Stimulated activated CD8-positive, alpha-beta memory T cell treated with anti-CD3 and anti-CD28 coated beads, Interleukin-4, amount 100 ng/mL, for 24 hours (primary cell): ENCODE measurements at places on chromosomes 16 and 17.
A peak's percentile ranks its signal among the peaks of the same experiment; 100 is the strongest.

DNA sequence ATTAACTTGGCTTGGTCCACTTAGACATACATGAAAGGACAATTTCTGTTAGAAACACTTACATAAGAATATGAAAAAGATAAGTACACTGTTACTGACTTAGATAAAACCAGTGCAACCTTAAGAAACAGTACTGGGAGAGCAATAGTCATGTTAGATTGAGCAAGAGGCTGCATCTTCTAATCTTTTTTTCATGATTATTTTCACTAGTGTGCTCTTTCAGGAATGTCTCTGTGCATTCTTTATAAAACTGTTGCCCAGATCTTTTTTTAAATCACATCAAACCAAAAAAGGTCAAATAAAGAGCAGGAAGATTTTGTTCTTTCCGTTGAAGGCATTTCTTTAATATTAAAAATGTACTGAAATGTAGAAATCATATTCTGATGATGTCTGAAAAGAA lies 100.7 kb upstream of the AXIN2 start:
- no peak for DNase-seq

DNA sequence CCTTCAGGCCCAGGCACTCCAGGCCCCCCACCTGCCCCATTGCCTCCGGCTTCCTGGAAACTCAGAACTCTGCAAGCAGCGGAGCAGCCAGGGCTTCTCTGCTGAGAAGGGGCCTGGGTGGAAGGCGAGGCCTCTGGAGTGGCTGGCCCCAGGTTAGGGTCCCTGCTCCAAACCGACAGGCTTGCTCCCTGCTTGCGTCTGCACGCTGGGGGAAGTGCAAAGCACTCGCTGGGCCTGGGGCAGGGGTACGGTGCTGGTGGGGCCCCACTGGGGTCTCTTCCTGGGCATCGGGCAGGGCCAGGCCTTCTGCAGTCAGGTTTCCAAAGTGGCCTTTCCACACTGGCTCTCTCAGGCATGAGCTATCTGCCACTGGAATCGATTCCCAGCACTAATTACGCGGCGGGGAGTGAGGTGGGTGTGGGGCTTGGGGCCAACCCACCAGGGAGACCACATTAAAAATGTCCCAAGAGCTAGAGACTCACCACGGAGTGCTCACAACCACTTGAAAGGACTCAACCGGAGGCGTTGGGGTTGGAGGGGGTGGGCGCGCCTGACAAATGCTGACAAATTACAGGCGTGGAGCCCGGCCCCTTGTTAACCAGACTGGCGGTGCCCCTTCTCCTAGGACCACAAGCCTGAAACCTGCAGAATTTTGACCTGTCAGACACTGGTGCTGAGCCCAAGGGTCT lies 17.9 kb downstream of the FAM83G start:
- no peak for DNase-seq

GRCh38 chr16:86982912-86983311 lies 334.3 kb downstream of the C16orf95 start:
- no peak for DNase-seq

DNA sequence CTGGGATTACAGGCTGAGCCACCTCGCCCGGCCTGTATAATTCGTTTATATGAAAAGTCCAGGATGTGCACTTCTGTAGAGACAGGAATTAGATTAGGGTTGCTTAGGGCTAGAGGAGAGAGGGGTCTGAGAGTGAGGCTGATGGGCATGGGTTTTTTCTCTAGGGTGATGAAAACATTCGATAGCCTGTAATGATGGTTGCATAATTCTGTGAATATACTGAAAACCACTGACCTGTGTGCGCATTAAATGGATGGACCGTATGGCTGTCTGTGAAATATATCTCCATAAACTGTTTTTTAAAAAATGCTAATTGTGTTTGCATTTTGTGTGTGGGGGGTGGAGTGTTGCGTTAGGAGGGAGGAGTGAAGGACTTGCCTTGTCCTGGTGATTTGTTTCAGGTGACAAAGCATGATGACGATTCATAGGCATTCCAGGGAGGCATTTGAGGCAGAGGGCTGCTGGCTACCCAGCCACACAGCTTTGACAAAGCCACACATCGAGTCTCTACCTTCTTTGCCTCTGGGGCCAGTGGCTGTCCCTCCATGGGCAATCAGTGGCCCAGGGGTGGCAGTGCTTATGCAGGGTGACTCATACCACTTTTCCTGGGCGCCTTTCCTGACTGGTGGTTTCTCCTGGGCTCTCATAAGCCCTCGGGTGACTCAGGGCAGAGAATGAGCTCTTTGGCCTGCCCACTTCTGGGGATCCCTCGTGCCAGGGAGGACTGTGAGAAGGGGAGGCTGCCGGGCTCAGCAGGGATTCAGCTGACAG lies 148.5 kb upstream of the WSCD1 start:
- DNase-seq: no peak

GRCh38 chr16:616733-617586 lies 13.8 kb upstream of the WFIKKN1 start:
- no peak for DNase-seq

DNA sequence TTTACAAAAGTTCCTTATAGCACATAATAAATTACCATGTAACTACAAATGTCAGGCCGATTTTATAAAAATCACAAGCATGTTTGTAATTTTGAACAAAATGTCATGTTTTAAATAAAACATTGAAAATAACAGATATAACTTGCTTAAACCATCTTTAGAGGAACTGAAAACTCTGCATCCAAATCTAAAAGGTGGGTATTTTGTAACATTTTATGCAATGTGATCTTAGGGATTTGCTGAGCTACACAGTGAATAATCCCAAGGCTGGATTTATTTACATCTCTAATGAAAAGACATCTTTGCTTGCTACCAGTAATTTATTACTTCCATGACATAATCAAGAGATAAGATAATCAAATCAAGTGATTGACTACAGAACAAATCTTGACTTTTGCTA lies 47.5 kb downstream of the N4BP1 start:
- no peak for DNase-seq

DNA sequence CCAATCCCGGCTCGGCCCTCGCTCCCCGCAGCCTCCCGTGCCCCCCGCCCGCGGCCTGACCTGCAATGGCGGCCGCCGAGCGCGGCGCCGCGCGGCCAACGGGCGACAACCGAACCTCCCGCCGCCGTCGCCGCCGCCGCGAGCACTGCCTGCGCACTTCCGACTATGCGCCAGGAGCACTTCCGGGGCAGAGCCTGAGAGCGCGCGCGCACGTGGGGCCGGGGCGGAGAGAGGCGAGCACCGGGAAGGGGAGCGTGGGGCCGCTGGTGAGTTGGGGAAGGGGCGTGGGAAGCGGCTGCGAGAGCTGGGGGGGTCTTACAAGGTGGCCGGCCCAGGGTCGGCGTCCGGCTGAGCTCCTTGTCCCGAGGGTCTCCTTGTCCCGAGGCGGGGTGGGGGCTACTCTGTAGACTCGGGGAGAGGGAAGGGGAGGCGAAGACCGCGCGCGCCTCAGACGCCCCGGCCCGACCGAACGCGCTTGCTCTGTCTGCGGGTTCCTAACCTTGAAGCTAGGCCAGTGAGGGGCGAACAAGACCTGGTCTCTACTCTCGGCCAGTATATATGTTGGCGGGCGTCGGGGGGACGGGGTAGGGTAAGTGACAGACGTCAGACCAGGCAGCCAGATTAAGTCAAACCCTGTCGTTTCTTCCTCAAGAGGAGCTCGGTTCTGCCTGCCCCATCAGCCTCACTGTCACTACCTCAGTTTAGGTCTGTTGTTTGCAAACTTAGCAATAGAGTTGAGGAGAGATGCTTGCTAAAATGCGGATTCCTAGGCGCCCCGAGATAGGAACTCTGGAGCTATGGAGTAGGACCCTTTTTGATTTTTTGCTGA lies at the start of the genes CHTF8 and UTP4:
CHTF8 (minus strand) TSS at position 165 of the 829 bp plus-strand sequence. CDS start 11,130 bp downstream, outside the sequence.
UTP4 (plus strand) TSS at position 226 of the 829 bp plus-strand sequence. CDS start 811 bp downstream, outside the sequence.
- peak; percentile 83 for DNase-seq

DNA sequence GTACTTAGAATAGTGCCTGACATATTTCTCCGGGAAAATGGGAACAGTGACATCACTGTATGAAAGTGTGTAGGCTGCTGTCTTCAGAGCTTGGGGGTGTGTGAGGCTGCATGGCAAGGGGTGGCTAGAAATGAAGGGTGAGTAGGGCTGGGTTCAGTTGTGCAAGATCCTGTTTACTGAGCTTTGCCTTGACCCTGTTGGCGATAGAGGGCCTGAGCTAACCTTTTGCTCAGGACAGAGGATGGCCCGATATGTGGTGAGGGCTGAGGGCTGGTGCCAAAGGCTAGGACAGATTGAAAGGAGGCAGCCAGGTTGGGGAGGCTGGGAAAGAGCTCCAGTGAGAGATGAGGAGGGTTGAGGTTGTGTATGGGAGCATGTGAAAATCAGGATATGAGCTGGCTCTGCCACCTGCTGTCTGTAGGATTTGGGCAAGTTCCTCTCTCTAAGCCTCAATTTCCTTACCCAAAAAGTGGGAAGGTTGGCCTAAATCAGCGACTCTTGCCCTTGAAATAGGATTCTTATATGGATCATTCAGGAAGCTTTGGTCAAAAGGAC lies 6.0 kb upstream of the CCL1 start:
- no peak for DNase-seq

- DNase-seq: no peak
Observed at GRCh38 chr17:82845163-82845807, 5.5 kb upstream of the ZNF750 start.

DNA sequence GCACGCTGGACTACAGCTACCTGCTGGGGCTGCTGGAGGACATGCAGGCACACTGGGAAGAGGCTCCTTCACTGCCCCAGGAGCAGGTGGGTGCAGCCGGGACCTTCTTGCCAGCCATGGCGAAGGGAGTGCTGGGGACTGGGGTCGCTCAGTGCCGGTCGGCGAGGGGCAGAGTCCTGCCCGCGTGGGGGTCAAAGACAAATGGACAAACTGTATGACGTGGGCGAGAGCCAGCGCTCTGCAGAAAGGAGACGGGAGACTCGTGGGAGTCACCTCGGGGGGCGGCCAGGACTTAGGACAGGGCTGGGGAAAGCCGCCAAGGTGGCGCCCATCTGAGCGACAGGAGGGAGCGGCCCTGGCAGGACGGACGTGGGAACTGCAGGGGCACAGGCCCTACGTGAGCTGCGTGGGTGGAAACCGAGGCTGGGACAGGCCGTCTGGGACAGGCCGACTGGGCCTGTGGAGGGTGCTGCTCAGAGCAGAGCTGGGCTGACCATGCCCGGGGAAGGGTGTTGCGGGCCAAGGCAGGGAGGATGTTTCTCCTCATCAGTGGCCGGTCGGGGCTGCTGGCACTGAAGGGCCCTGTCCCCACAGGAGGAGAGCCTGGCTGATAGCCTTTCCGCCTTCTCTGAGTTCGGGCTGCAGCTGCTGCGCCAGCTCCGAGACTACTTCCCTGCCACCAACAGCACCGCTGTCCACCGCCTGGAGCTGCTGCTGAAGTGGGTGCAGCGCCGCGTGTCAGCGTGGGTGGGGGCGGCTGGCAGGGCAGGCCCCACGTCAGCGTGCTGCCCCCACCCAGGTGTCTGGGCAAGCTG lies 8.0 kb downstream of the TSR3 start:
- no peak for DNase-seq

DNA sequence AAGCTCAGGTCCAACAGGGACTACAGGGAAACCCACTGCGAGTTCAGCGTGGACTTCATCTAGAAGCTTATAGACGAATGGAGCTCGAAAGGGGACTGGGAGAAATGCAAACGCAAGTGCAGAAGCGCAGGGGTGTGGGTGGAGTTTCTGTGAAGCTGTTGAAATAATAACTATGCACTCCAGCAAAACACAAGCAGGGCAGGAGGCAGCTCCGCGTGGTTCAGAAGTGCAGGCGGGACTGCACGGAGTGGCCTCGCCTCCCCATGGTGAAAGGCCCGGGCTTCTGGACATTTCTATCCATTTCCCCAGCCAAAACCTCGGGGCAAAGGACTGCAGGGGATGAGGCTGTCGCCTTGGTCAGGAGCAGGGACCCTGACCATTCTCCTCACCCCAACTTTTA lies 74.5 kb downstream of the ZNF423 start:
- no peak for DNase-seq

GRCh38 chr17:9702914-9703780 lies 57.8 kb downstream of the USP43 start:
- no peak for DNase-seq

- no peak for DNase-seq
Observed at GRCh38 chr16:72857834-72858664, 189.9 kb downstream of the ZFHX3 start.

DNA sequence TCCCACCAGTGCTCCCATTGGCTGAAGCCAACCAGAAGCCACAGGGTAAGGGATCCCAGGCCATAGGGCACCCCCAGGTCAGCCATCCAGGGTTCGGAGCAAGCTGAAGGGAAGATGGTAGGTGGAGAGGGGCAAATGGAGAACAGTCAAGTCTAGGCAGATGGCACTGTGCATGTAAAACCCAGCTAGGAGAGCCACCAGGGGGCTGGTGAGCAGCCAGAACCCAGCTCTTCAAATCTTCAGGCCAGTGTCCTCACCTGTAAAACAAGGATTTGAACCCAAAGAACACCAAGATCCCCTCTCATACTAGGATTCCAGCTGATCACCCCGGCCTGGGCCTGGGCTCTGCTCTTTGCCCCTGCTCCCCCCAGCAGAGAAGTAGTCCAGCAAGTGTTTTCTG lies 43.5 kb downstream of the GINS3 start:
- DNase-seq: no peak

DNA sequence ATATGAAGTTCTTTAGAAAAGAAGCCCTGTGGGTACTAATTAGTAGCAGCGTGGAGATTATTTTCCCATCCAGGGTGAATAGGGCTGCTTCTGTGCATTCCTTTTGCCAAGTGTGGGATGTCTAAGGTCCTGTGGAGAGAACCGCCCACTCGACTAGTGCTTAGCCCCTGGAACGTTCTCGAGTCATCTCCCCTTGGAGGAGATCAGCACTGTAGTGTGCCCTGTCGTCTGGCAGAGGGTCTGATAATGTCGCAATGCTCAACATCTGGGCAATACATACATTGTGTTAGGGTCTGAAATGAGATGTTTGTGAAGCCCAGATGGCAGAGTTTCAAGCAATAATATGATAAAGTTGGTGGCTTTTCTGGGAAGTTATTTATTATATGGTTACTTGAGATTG lies 64.8 kb downstream of the SPECC1 start:
- no peak for DNase-seq

DNA sequence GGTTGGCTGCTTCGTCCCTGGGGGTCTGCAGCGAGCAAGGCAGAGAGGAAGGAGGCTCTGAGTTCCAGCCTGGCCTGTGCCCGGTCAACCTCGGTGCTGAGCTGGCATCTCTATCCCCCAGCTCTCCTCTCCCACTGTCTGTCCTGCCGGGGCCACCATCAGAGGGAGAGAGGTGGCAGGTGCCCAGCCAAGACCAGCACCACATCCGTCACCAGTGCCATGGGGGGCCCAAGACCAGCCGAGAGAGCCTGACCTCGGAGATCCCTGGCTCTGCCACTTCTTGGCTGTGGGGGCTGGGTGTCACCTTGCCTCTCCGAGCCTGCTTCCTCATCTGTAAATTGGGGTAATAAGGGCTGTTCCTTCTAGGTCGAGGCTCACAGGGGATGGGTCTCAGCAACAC lies 560 bp upstream of the P2RX1 start:
- no peak for DNase-seq

GRCh38 chr17:79237448-79238053 lies 162.9 kb downstream of the ENGASE start:
- no peak for DNase-seq

GRCh38 chr16:65225488-65225887 lies 103.6 kb upstream of the CDH11 start:
- no peak for DNase-seq

- no peak for DNase-seq
Observed at GRCh38 chr16:64133366-64133765, 988.5 kb downstream of the CDH11 start.

- DNase-seq: no peak
Observed at GRCh38 chr17:673200-673681, 41.4 kb downstream of the VPS53 start.

GRCh38 chr16:57244767-57245471 lies at the start of gene ARL2BP:
Gene ARL2BP (plus strand): TSS chr16:57245259. CDS start chr16:57245368, 109 bp downstream.
- DNase-seq: peak; percentile 97
